T-cell (primary cell): ENCODE measurements at places on chromosomes 11 and 22. TPM values are rescaled to one million over a fixed set of nuclear protein-coding genes. Genes with fewer than 3 reads are reported as not detected.

DNA sequence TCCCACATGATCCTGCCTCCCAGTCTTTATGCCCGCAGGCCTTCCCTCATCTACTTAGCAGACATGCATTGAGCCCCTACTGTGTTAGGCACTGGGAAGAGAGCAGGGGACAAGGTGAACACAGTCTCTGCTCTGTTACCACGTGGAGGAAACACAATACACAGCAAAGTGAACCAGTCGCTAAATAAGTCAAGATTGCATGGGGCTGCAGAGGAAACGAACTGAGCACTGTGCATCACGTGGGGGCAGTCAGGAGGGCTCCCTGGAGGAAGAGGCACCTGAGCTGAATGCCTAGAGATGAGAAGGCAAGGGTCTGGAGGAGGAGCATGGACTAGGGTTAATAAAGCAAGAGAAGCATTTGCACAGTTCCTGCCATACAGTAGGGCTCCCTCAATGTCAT is 102.7 kb downstream of the MN1 start:
- H3K4me3 ChIP-seq, result no peak overlapping the region
- no peak overlapping the region for H3K27ac ChIP-seq
- no peaks in the 10 kb centered on the region for H3K36me3 ChIP-seq
- no peaks in the 10 kb centered on the region for H3K27me3 ChIP-seq
- no peaks in the 10 kb centered on the region for H3K4me1 ChIP-seq
- no peak for DNase-seq

- H3K4me3 ChIP-seq, result no peak overlapping the region
- H3K4me1 ChIP-seq, result peaks cover under 1% of the 10 kb centered on the region
- H3K27ac ChIP-seq, result no peak overlapping the region
- H3K27me3 ChIP-seq, result peaks cover 3% of the 10 kb centered on the region
- DNase-seq, result no peak
Measured at GRCh38 chr11:20137637-20138036, 22.6 kb downstream of the DBX1 start.

P4HA3 gene
- total RNA-seq, result not detected

DNA sequence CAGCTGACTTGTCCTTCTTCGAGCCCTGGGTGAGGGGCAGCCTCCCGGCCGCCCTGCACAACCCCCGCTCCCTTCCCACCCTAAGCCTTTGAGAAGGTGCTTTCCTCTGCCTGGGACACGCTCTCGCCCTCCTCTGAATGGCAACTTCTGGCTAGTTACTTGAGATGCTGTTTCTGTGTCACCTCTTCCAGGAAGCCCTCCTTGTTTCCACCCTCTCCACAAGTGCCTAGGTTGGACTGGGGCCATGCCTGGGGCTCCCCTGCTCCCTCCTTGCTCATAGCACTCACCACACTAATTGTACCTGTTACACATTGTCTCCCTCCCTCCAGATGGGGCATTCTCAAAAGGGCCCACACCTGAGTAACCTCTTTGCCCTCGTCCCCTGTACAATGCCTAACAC is 72.2 kb downstream of the SCUBE1 start:
- H3K4me1 ChIP-seq, result peaks cover 4% of the 10 kb centered on the region
- no peak for DNase-seq
- no peaks in the 10 kb centered on the region for H3K36me3 ChIP-seq

TRPC6 gene
- not detected for total RNA-seq

DNA sequence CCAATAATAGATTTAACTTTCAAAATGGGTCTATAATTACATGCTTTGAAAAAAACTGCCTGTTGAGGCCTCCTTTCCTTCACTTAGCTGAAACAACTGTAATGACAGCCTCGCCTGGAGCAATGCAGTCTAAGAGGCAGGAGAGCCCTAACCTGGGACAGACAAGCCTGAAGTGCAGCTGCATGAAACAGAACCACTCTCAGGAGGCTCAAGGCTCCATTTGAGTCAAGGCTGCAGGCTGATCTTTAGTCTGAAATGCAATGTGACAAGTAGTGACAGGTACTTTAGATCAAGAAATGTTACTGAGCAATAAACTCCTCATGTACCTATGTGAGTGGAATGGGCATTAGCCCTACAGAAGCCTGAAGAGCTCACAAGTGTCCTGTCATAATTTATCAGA is 414.0 kb upstream of the LUZP2 start:
- H3K4me1 ChIP-seq, result no peaks in the 10 kb centered on the region
- no peaks in the 10 kb centered on the region for H3K27me3 ChIP-seq
- no peak overlapping the region for H3K27ac ChIP-seq

RASD2 gene
- total RNA-seq, result 0.19 TPM

DNA sequence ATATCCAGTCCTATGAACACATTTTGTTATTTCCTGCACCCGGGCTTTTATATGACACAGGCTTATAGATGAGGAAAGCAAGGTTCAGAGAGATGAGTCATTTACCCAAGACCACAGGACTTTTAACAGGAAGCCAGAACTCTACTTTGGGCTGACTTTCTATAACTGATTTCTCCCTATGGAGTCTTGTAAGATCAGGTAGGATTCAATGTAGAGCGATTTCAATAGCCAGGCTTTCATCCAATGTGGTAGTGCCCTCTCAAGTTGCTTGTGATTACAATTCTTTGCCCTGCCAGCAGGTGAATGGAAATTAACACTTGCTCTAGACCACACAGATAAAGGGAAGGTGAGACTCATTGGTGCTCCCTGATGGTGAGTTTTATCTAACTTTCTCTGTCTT is 378.3 kb downstream of the INSC start:
- no peak overlapping the region for H3K27ac ChIP-seq
- H3K27me3 ChIP-seq, result no peaks in the 10 kb centered on the region
- no peaks in the 10 kb centered on the region for H3K36me3 ChIP-seq

SBF1 gene
- 309 TPM for total RNA-seq

DNA sequence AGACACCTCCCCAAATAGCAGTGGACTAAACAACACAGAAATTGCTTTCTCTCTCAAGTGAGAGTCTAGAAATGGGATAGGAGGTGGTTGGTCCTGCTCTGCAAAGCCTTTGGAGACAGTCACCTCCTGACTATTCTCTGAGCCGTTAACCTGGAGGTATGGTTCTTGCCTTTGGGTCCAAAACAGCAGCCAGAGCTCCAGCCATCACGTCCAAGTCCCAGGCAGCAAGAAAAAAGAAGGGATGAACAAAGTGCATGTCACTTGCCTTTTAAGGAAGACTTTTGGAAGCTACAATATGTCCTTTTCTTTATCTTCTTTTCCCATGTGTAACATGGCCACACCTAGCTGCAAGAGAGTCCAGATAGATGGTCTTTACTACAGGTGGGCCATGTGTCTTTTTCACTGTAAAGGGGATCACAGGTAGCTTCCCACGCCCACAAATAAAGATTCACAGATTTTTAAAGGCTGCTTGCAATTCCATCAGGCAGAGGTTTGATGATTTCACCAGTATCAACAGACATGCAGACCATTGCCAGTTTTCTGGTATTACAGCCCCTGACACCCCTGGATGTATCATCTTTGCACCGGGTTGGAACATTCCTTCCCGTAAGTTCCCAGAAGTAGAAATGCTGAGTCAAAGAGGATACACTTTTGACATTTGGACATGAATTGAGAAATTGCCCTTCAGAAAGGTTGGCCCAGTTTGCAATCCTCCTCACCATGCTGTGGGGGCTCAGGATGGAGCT is 66.0 kb downstream of the MYEOV start:
- H3K27ac ChIP-seq, result no peak overlapping the region
- no peak for DNase-seq
- H3K36me3 ChIP-seq, result no peaks in the 10 kb centered on the region
- no peak overlapping the region for H3K4me3 ChIP-seq
- H3K4me1 ChIP-seq, result no peaks in the 10 kb centered on the region

ASCL2 gene
- 0.89 TPM for total RNA-seq

DNA sequence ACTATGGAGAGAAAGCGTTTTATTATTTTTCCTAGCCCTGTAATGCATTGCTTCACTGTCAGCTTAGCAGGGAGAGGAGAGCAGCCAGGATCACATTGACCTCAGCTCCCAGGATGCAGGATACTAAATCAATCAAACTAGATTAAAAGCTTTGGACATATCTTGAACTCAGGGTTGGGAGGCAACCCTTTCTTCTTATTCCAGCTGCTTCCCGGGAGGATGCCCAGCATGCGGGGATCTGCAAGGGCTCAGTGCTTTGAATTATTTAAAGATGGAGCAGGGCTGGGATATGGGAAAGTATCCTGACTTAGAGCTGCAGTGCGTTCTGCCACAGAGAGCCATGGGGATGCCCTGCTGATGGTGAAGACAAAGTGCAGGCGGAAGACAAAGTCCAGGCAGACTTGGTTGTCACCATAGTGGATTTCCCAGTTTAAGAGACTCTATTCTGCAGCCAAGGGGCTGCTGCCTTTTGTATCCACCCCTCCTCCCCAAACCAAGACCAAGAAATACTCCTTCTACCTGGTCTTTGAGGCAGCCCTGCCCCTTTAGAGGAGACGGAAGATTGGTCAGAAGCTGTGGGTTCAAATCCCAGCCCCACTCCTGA is 1035.0 kb downstream of the TBC1D22A start:
- peaks cover 18% of the 10 kb centered on the region for H3K27me3 ChIP-seq
- H3K36me3 ChIP-seq, result no peaks in the 10 kb centered on the region
- no peak overlapping the region for H3K4me3 ChIP-seq
- H3K4me1 ChIP-seq, result no peaks in the 10 kb centered on the region
- no peak overlapping the region for H3K27ac ChIP-seq
- no peak for DNase-seq

GRCh38 chr11:59207988-59208451 is 4.7 kb downstream of the MPEG1 start:
- DNase-seq, result no peak
- no peak overlapping the region for H3K27ac ChIP-seq
- no peaks in the 10 kb centered on the region for H3K27me3 ChIP-seq
- no peak overlapping the region for H3K4me3 ChIP-seq

GRCh38 chr11:114250993-114251814 is 45.0 kb upstream of the NNMT start:
- H3K4me1 ChIP-seq, result peaks cover 2% of the 10 kb centered on the region
- no peak for DNase-seq
- H3K27me3 ChIP-seq, result no peaks in the 10 kb centered on the region
- H3K36me3 ChIP-seq, result no peaks in the 10 kb centered on the region

CELSR1 gene
- total RNA-seq, result 1.1 TPM

TBX10 gene
- total RNA-seq, result not detected

DNA sequence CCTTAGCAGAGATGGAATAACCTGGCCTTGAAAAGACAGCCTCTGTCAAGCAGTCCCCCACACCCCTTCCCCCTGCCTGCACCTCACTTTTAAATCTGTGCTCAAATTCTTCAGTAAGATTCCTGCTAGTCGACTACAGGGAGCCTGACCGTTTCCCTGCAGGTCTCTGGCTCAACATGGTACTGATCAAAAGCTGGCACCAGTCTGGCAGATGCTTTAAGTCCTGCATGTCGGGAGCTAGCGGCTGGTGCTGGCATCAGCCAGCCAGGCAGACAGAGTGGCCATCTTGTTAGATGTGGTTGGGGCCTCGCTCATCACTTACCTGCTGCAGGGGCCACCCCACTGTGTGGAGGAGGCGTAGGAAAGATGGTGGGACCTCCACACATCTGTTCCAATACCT is 204.4 kb upstream of the SORL1-AS1 start:
- H3K27ac ChIP-seq, result no peak overlapping the region
- H3K4me1 ChIP-seq, result peaks cover 2% of the 10 kb centered on the region
- H3K36me3 ChIP-seq, result no peaks in the 10 kb centered on the region
- H3K4me3 ChIP-seq, result no peak overlapping the region
- DNase-seq, result no peak

DNA sequence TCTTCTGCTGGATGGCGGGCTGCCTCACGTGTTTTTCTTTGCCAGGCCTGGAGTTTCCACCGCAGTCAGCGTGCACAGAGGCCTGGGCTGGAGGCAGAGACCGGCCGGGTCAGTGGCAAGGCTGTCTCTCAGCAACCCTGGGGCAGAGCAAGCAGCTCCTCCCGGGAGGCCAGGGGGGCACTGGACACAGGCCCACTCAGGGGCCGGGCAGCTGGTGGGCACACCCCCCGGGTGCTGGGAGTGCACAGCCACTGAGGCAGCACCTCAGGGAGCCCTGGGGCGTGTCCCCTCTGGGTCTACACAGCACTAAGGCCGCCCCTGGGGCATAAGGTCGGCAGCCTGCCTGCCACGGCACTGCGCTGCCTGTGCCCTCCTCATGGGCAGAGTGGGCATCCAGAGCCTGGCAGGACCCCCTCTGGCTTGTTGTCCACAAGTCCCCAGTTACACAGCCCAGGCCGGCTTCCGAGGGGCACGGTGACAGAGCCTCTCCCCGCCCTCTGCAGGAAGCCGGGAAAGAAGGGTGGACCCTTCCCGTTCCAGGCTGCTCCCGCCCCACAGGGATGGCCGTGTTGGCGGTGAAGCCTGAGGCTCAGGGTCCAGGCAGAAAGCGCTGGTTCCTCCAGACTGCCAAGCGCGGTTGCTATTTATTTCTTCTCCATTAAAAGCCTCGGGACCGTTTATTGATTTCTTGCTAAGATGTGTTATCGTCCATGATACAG is 18.5 kb upstream of the TH start:
- H3K27ac ChIP-seq, result no peak overlapping the region
- peaks cover 73% of the 10 kb centered on the region for H3K27me3 ChIP-seq
- H3K36me3 ChIP-seq, result no peaks in the 10 kb centered on the region
- H3K4me1 ChIP-seq, result no peaks in the 10 kb centered on the region
- DNase-seq, result no peak
- no peak overlapping the region for H3K4me3 ChIP-seq

DNA sequence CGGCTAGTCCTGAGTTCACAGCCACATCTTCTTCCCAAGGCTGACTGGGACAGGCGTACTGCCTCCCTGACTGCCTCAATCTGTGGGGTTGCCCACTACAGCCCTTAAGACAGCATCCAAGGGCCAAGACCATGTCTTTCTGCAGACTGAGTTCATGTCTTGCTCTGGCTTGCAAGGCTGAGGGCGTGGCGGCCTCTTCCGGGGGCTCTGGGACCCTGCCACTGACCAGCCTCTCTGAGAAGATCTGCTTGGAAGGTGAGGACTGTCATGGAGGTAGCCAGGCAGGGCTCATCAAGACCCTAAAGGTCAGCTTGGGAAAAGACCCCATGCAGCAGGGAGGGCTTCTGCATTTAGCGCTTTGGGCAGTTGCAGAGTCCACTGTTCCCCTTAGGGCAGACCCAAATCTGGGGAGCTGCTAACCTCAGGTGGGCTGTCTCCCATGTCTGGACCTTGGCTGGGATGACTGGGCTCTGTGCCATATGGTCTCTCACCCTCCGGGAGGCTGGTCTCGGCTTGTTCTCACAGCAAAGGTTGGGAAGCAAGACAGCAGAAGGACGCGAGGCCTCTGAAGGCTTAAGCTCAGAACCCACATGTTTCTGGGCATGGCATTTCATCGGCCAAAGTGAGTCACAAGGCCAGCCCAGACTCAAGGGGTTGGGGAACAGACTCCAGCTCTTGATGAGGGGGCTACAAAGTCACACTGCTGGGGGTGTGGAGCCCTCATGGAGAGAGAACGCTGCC is 109.1 kb upstream of the LMO1 start:
- no peak overlapping the region for H3K4me3 ChIP-seq
- no peak overlapping the region for H3K27ac ChIP-seq
- peaks cover 2% of the 10 kb centered on the region for H3K27me3 ChIP-seq
- DNase-seq, result no peak

- DNase-seq, result no peak
- peaks cover 14% of the 10 kb centered on the region for H3K36me3 ChIP-seq
- no peaks in the 10 kb centered on the region for H3K27me3 ChIP-seq
- H3K4me1 ChIP-seq, result no peaks in the 10 kb centered on the region
Measured at GRCh38 chr11:94417386-94417987, 16.3 kb upstream of the GPR83 start.

CHEK1 gene
- 6.6 TPM for total RNA-seq
